ENCODE measurements at places on chromosomes 3 and 15.

DNA sequence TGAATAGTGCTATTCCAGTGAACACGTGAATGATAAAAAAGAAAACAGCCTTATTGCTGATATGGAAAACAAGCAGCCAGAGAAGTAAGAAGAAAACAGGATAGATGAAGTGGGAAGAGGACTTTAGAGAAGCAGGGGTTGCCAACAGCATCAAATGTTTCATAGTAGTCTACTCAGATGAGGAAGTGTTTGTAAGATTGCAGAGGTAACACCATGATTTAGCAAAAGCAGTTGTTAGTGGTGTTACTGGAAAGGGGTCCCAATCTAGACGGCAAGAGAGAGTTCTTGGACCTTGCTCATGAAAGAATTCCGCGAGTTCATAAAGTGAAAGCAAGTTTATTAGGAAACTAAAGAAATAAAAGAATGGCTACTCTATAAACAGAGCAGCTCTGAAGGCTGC lies 108.8 kb upstream of the MCTP2 start:
- DNase-seq: no peak

- DNase-seq: no peak
Measured at GRCh38 chr3:133023362-133023761, 14.8 kb upstream of the TMEM108 start.

DNA sequence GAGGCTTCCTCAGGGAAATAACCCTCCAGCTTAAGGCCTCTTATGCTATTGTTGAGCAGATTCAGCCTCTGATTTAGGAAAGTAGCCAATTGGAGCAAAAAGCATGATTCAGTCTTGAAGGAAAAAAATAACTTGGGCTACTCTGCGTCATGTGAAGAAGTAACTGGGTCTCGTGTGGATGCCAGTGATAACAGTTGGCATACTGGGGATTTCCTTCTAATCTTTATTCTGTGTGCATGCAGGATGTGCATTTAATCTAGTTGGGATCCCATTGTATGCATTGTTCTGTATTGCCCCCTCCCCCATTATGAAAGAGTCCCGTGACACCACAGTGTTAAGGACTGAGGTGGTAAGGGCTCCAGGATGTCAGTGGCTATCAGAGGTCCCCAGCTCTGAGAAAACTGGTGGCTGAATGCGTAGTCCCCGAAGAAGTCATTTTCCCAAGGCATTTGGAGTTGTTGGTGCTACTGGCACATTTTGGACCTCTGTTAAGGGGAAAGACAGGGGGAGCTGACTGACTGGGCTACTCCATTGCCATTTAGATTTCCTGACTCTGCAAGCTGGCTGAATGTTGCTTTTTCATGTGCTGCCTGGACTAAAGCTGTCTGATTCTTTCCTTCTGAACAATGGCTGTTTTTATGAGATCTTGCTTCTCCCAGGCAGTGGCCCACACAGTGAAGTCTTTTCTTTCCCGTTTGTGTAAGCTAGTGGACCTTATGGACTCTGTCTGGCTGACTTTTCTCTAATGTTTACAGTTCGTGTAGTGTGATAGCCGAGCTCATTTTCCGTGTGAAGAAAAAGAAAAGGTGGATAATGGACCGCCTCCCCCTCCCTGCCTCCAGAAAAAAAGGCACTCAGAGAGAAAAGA lies 38.4 kb upstream of the TRAK1 start:
- DNase-seq: no peak

GRCh38 chr15:51496246-51496645 lies 126.3 kb downstream of the DMXL2 start:
- DNase-seq: no peak

DNA sequence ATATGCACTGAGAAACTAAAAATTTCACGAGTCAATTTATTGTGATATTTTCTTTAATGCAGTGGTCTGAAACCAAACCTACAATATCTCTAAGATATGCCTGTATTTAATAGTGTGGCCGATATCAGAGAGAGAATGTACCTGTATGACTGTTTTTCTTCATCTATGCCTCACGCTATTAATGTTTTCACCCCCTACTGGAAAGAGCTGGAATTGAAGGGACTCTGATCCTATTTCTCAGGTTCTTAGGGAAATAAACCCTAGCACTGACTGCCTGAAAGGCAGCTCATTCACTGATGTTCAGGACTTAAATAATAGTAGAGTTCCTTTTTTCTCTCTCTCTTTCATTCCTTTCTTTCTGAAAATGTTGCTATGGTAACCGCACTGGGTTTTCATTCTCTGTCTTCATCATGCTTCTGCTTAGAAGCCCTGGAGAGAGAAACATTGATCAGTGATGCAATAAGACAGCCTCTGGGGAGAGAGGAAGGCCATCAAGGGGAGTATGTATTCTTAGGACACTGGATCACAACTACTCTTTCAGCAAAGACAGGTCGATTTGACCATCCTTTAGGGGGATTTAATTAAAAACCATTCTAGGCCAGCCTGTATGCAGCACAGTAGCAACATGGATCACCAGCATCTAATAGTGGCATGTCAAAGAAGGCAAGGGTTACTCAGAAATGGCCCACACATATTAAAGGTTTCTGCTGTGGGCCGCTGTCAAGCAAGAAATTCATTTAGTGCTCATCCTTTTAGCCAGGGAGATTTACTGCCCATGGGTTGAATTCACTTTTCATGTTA lies 1135.7 kb downstream of the IGSF11 start:
- no peak for DNase-seq

- no peak for DNase-seq
Measured at GRCh38 chr3:65569845-65570405, 468.8 kb downstream of the MAGI1 start.

- no peak for DNase-seq
Measured at GRCh38 chr3:54537506-54537905, 390.4 kb downstream of the LRTM1 start.

GRCh38 chr15:70362886-70363285 lies 265.2 kb upstream of the TLE3 start:
- no peak for DNase-seq

DNA sequence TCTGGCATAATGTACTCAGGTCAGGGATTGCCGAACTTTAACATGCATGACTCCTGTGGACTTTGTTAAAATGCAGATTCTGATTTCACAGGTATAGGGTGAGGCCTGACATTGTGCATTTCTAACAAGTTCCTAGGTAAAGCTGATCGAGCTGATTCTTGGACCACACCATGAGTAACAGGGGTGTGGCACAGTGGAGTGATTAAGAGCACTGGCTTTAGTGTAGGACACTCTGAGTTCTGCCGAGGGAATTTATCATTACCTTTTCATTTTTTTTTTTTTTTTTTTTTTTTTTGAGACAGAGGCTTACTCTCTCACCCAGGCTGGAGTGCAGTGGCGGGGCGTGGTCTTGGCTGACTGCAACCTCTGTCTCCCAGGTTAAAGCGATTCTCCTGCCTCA lies 169.3 kb downstream of the ADAMTS9 start:
- no peak for DNase-seq

DNA sequence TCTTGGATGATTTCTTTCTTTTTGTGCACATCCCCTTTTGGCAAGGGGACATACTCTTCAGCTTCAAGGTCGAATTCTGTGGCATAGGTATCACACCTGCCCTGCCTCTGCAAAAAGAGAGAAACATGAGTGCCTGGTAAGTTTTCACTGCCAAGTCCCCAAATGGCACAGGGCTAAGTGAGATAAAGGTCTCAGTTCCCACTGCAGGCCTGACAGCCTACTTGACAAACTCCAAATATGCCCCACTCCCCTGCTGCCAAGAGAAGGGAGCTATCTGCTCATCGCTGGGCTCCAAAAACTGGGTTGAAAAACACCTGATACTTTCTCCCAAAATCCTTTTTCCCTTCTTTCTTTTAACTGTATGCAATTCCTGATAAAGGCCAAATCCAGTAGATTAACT lies 23.0 kb downstream of the RUVBL1 start:
- no peak for DNase-seq

DNA sequence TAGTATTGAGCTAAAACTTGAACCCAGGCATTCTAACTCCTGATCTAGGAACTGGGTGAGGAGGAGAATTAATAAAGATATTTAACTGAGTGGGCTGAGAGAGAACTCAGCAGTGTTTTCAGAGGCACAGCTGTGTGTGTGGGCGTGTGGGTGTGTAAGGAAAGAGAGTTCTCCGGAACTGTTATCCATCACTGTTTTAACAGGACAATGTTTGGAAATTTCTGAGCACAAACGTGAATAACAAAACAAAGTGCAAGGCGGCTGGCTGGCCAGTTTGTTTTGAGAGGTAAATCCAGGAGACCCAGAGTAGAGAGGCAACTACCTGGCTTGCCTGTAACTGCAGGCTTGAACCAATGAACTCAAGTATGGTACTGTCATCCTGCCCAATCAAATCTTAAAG lies 5.0 kb upstream of the PTPN9 start:
- DNase-seq: no peak

DNA sequence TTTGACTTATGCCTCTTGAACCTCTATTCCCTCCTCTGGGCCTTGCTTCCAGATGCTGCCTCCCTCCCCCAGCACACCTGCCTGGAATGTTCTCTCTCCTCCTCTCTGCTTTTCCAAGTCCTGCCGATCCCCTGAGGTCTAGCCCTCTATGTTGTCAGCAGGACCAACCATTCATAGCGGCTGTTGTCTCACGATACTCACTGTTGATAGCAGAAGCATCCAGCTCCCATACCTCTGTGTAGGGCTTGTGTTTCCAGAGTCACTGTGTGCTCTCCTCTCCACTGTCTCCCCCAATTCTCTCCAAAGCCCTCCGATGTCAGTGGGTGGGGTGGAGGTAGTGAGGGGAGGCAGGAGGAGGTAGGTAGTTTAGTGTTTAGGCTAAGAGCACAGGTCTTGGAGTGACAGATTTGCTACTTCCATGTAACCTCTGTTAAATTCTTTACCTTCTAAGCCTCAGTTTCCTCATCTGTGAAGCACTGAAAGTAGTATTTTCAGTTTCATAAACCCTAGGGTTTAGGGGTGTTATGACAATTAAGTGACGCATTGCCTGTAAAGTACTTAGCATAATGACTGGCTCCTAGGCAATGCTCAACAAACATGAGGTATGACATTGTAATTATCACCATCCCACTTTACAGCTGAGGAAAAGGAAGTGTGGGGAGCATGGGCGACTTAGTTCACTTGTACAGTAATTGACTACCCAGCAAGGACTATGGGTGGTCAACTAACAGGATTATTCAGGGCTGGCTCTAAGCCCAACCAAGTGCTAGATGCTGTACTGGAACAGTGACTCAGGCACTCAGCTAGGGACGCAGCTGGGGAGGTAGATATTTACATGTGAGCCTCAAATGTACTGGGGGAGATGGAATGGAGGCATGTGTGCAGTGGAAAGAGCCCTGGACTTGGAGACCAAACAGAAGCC lies 122.8 kb downstream of the CACNA1D start:
- DNase-seq: no peak

DNA sequence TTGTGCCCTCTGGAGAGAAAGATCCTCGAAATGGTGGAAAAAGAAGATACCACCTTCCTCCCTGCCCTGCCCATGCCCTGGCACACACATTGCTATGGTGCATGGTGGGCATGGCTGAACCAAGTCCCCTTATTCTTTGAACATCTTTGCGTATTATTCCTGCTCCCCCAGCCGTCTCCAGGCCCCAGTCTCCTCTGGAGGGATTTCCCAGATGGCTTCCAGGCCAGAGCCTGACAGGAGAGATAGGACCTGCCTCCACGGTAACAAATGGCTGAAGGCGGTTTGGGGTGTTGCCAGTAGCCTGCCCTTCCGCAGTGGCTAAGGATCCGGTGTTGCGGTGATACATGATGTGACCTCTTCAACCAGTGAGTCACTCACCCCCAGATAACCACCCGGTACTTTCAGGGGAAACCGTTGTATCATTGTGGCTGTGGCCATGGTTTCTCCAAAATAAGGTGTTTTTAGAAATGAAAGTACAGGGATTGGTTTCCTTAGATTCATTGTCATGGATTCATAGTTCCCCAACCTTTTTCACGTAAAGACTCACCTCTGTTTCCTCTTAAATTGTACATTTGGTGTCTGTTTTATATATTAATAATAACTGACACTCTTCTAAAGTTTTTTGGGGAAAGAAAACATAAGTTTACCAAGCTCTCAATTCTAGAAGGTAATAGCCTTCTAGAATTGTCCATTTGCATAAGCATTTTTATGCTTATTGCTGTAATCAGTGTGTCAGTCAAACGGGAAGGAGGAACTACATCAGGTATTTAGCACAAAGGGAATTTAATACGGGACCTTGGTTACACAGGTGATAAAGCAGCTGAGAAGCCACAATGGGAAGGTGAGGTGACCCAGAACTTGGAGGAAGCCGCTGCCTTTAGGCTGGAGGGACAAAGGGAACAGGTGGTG lies 25.9 kb downstream of the SMAD3 start:
- peak; percentile 50 for DNase-seq

- no peak for DNase-seq
Measured at GRCh38 chr3:72629191-72629631, 219.0 kb downstream of the SHQ1 start.

GRCh38 chr15:28068930-28069329 lies 30.2 kb downstream of the OCA2 start:
- DNase-seq: no peak

DNA sequence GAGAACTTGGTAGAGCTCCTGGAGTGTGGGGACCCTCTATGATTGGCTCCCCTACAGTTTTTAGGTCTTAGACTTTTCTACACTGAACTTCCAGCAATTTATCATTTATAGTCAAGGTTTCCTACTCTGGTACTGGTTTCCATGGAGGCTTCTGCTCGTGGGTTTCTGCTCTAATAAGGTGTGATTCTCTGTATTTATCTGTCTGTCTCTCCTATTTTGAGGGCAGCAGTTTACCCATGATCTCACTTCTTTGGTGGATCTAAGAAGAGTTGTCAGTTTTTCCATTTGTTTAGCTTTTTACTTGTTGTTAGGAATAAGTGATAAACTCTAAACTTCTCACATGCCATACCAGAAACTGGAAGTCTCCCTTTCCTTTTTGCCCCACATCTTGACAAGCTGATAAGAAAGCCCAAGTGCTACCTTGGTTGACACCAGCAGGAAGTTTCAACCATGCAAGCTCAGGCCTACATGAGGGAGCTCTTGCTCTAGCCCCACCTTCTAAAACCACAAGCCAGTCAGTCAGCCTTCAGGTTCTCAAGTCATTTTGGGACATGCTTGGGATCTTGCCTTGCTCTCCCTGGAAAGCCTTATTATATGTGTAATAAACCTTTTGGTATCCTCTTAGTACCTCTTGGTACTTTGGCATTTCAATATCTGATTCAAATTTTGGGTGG lies 10.0 kb downstream of the TIMMDC1 start:
- no peak for DNase-seq

DNA sequence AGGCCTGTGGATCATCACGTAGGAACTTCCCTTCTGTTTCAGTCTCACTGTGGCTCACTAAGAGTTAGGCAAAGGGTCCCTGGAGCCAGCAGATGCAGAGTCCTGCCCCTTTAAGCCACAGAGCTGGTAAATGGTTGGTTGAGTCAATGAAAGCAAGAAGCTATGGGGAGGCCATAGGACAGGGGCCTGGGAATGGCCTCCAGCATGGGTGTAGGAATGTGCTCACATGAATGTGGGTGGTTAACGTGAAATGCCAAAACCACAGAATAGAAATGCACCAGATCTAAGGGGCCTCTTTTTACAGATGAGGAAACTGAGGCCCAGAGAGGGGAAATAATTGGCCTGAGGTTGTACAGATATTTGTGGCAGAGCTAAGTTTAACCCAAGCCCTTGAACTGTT lies 150.3 kb downstream of the TLE3 start:
- no peak for DNase-seq

Measured in stimulated activated CD8-positive, alpha-beta memory T cell treated with anti-CD3 and anti-CD28 coated beads, Interleukin-4, amount 100 ng/mL, for 1 hour (primary cell).